Kidney glomerular epithelial cell (primary cell): ENCODE measurements at places on chromosomes 7 and 10.

- no peak for DNase-seq
Measured at GRCh38 chr7:156578978-156579430, 61.6 kb upstream of the RNF32 start.

DNA sequence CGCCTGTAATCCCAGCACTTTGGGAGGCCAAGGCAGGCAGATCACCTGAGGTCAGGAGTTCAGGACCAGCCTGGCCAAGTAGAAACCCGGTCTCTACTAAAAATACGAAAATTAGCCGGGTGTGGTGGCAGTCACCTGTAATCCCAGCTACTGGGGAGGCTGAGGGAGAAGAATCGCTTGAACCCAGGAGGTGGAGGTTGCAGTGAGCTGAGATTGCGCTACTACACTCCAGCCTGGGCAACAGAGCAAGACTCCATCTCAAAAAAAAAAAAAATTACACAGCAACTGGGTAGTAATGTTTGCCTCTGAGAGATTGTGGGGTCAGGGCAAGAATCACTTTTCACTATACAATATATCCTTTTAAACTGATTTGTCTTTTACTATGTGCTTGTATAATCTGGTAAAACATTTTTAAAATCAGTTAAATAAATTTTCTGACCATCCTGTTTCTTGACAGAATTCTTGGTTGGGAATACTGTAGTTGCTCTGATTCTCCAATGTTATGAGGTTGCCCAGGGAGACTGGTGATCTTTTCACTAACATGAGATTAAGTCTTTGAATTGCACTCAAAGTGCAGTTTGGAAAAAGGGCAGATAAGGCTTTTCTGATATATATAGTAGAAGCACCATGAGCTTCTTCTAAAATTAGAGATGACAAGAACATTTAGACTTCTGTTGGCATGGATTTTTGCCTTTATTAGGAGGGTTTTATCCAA, 1.5 kb downstream of the ENTPD7 start:
- DNase-seq, result peak; percentile 63

DNA sequence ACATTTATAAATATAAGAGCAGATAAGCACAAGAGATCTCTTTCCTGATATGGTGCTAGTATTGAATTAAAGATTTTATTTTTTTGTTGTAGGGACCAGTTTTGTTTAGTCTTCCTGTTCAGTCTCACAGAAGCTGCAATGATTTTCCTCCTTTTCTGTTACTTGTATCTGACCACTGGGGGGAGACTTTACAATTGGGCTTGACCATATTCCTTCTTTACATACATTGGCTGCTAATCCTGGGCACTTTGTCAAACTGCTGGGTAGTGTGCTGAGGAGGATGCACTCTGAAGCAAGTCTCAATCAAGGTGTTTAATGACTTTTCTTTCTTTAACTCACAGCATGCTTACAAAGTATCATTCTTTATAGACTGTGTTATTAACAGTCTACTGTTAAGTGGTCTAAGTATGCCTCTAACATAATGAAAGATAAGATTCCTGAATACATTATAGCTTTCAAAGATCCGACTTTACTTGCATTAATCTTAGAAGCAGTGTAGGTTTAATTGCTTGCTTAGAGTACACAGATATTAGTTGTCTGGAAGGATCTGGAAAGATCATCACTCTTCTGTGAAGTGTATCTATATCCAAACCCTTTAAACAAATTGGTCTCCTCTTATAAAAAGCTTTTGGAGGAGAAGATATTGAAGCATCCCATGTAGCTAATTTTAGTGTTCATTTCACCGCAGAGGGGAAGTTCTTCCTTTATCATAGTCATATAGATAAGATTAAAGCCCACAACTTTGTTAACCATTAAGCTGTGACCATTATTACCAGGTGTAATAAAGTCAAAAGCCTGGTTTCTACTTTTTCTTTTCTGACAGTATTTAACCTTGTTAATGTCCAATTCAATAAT, 3.1 kb downstream of the PALS2 start:
- peak; percentile 47 for DNase-seq

DNA sequence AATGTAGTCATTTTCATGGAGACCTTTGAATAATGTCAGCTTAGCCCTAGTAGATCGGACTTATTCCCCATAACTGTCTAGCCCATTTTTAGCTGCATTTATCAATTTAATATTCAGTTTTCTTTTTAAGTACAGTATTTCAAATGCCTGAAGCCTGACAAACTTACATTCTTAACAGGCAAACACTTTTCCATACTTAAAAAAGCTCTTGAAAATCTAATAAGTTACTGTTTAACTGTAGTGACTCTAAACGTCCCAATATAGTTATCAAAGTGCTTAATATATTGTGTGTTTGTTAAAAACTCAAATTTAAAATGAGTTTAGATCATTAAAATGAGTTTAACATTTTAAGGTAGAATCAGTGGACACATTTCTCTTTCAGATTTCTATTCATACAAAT, 44.9 kb downstream of the PON1 start:
- DNase-seq, result no peak

DNA sequence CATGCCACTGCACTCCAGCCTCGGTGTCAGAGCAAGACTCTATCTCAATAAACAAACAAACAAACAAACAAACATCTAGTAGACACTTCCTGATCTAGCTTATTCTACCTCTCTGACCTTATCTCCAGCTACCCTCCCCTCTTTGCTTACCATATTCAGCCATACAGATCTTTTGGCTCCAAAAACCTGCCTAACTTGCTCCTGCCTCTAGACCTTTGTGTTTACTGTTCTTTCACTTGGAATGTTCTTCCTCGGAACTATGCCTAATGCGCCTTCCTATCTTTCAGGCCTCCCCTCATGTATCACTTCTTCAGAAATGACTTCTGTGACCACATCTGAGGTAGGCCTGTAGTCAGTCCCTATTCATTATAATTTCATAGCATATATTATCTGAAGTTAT, 20.3 kb upstream of the WNT8B start:
- no peak for DNase-seq

DNA sequence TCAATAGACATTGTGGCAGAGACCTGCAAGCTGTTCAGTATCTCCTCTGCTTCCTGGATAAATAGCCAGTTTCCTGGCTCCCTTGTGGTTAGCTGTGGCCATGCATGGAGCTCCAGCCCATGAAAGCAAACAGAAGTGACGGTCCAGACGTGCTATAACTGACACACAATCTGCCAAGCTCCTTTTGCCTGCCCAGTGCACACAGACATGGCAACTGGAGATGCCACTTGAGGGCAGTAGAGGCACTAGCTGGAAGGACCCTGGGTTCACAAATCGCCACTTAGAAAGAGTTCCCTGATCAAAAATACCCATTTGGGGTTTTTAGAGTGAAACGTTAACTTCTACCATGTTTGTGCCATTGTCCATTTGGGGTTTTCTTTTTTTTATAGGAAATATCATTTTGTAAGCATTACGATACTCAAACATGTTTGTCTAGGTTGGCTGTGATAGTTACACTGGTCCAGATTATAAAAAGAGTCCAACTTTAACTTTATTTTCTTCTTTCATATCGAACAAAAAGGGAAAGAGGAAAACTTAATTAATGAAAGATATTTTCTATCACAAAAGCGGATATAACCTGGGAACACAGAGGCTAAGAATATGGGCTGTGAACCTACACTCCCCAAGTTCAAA, 31.3 kb downstream of the KIN start:
- peak; percentile 11 for DNase-seq

DNA sequence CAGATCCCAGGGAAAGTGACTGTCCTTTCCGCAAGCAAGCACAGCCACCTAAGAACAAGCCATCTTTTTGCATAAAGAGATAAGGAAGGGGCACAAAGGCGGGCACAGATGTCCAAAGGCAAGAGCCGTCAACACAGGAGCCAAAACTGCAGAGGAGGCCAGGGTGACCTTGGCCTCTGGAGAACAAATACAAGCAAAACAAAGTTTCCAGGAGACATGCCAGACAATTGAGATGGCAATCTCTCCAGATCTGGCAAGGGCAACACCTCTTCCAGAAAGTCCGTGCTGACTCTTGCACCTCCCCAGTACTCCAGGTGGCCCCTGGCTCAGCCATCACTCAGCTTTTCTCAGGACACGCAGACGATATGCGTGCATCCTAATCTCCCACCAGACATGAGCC, 58.2 kb downstream of the TEX36 start:
- DNase-seq, result no peak

GRCh38 chr7:86908948-86909347, 150.5 kb downstream of the ELAPOR2 start:
- peak; percentile 22 for DNase-seq

DNA sequence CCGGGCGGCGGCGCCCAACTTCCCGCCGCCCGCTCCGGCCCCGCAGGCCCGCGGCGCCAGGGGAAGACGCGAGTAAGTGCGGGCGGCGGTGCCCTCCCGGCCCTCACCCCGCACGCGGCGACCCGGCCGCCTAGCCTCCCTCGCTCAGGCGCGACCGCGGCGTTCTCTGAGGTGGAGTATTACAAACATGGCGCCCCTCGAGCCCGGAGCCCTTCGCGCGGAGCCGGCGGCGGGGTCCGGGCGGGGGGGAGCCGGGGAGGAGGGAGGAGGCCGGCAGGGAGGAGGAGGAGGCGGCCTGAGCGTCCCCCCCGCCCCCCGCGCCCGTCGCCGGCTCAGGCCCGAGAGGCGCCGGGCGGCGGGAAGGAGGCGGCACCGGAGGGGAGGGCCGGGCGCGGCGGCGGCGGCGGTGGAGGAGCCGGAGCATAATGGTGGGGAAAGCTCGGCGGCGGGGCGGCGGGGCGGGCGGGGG, at the start of gene ZMYND11:
ZMYND11 (plus strand) TSS at position 324 of the 469 bp plus-strand sequence. CDS start 44,558 bp downstream, outside the sequence.
- DNase-seq, result no peak

DNA sequence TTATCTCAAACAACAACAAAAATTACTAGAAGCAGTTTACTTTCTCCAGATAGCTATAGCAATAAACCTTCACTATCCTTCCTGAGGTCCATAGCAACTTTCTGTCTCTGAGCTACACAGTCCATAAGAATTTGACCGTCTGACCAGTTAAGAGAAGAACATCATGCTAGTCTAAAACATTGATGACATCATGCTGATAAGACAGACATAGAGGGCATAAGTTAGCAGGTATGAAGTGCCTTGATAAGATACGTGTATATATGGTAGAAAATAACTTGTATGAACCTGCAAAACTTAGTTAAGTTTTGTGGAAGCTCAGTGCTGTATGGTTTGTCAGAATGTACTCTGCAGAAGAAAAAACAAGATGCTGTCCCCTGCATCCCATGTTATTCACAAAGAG, 353.0 kb downstream of the GRID1 start:
- DNase-seq, result no peak

DNA sequence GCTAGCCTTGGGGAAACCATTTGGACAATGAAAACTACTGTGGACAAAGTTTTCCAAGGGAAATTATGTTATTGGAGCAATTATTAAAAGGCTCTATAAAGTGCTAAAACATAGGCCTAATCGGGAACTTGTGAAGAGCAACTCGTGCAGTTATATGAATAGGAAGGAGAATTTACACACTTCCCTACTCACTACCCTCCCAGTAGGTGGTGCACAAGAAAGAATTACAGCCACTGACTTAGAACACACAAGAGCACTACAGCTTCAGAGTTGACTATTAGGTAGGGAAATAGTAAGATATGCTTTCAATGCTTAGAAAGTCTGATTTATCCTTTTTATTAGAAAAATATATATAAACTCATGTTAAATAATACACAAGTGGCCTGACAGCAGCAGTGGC, 47.2 kb downstream of the GSAP start:
- DNase-seq, result no peak

DNA sequence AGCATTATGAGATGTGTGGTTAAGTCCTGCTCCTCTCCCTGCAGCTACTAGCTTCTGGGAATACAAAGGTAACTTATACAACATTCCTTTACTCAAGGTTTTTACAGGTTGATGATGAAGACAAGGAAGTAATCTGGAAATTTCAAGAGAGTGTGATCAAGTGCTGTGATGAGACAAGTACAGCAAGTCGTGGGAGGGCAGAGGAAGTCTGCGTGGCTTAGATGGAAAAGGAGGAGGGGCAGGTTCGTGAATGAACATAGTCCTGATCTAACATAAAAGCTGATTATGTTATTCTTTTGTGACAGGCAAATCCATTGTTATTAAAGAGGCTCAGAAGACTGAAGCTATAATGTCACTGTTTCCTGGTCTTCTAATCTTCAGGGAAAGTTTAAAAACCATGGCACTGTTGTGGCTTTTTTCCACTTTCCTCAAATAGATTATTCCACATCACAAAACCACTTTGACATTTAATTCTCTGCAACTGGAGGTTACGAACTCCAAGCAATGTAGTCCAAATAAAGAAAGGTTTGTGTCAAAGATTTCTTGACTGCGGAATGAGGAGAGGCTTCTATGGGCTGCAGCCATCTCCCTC, 84.1 kb downstream of the CPXM2 start:
- no peak for DNase-seq

- DNase-seq, result no peak
Measured at GRCh38 chr10:78460204-78460603, 426.5 kb downstream of the RPS24 start.

DNA sequence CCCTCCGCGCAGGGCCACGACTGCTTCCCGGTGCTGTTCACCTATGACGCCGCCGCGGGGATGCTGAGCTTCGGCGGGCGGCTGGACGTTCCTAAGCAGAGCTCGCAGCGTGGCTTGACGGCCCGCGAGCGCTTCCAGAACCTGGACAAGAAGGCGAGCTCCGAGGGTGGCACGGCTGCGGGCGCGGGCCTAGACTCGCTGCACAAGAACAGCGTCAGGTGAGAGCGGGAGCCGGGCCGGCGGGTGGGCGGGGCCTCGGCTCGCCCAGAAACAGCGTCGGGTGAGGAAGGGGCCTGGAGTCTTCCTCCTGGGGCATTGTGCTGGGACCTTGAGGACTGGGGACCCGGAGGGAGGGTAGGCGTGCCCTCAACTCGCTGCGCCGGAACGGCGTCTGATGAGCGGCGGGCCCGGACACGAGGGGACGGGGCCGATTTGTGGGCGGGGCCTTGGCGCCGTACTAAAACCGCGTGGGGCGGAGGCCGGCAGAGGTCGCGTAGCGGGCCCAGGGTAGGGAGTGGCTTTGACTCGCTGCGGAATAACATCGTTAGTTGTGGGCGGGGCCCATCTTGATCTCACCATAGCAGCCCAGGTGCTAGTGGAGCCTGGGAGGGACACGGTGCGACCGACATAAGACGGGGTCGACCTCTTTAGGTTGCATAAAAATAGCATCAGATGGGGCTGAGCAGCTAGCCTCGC, 15.6 kb downstream of the PDAP1 start:
- DNase-seq, result no peak

GRCh38 chr7:89988074-89988473, 166.2 kb upstream of the STEAP1 start:
- DNase-seq, result no peak

- no peak for DNase-seq
Measured at GRCh38 chr10:114547514-114547913, 110.6 kb downstream of the ABLIM1 start.

- no peak for DNase-seq
Measured at GRCh38 chr10:10676972-10677371, 340.7 kb upstream of the CELF2 start.

DNA sequence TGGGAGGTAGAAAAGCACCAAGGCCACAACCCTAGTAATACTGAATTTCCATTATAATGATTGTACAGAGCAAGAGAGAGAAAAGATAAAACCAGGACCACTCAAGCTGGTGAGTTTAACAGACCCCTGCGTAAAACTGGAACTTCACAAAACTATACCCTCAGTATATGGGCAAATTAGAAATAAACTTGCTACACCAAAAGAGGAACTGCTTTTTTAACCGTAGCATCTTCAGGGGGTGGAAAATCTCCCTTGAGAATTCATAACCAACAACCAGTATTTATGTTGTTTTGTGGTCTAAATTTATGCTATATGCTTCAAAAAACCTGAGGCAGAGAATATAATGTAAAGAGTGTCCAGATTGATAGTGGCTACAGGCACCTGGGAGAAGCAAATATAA, 171.2 kb downstream of the SGMS1 start:
- no peak for DNase-seq
